ENCODE measurements at places on chromosomes 7 and 10. TPM values are rescaled to one million over a fixed set of nuclear protein-coding genes. Genes with fewer than 3 reads are reported as not detected.

ZNF438 gene
- 1.7 TPM for total RNA-seq

CCZ1B gene
- total RNA-seq: 55.2 TPM

HUS1 gene
- 32.0 TPM for total RNA-seq

CFAP58 gene
- 0.71 TPM for total RNA-seq

COL13A1 gene
- 4.5 TPM for total RNA-seq

GPR158 gene
- 0.86 TPM for total RNA-seq

ZNF488 gene
- total RNA-seq: 7.7 TPM

PRSS2 gene
- not detected for total RNA-seq

MYO3A gene
- total RNA-seq: 5.3 TPM

DNA sequence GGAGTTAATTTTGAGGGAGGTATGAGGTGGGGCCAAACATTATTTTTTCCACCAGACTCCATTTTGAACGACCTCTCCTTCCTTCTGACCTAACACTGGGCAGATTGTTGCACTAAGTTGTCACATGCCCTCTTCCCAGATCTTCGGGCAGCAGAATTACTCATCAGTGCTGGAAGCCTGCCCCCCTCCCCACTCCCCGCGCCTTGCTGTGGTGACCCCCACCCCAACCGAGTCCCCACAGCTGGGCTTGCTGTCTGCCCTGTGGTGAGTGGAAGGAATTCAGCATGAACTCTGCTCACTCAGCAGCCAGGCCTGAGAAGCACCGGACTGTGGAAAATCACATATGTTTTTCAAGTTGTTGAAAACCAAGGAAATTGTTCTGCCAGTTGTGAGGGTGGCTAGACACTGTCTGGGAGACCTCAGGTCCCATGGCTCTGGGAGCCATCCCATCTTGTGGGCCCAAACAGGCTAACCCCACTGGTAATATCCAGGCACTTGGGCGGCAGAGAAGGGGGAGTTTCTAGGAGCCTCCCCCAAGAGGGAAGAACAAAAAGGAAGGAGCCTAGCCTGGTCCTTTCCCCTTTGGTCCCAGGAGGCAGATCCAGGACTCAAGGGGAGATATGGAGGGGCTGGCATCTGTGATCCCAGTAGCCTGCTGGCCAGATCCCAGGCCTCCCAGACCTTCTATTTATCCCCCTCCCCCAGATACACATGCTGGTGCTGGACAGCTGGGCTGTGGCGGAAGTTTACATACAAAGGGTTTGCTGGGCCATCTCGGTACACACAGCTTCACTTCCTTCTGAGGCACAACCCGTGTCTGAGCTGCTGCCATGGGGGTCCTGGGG, 3.5 kb upstream of the AEBP1 start:
- no peak for DNase-seq

GRCh38 chr10:125442856-125443540, 240.0 kb downstream of the TEX36 start:
- DNase-seq: no peak

DNA sequence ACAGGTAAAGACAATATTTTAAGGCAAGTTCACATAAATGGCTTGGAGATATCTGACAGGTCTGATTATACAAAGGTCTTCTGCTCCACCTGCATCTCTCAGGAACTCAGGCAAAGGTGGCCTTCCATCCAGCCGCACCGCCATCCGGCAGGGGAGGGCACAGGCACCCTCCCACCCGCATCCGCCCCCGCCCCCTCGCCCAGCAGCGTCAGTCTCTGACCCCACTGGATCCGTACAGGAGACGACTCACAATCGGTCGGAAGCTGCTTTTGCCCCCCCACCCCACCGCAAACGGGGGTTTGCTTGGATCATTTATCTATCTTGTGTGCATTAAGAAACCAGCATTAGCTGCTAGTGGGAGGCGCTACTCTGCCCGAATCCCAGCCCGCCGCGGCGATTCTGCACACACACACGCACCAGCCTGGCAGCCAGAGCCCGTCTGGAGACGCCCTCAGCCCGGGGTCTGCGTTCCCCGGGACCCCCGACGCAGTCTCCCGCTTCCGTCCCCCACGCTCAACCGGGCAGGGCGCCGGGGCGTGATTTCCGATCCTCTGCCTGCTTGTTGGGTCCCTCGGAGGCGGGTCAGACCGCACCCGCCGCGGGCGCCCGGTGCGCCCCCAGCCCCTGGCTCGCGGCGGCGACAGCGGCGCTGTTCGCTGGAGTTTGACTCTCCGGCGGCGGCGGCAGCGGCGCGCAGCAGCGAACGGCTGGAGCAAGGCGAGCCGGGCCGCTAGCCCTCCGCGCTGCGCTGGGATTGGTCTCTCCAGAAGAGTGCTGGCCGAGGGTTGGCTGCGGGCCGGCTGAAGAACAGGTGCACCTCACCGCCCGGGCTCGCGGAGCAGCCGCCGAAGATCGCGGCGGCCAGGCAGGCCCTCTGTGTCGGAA, 820 bp upstream of the NRG3 start:
- no peak for DNase-seq

GRCh38 chr10:71297343-71297742, 21.7 kb upstream of the SLC29A3 start:
- DNase-seq: no peak

- DNase-seq: no peak
Observed at GRCh38 chr10:106648534-106649481, 515.7 kb downstream of the SORCS1 start.

DNA sequence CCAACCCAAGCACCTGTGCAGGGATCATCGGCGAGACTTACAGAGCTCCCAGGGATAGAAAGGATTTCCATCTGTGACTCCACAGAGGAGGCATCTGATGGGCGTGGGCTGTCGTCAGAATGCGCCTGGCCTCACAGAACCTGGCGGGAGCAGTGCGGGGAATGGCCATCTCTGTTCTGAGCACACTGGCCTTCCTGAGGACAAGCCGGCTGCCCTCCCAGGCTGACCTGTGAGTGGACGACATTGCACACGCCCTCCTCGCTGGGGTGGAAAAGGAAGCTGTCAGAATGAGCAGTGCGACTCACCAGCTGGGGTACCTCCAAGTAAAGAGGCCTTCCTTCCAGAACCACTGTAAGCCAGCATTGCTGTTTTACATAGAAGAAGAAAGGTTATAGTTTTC, 234.6 kb upstream of the PITRM1 start:
- no peak for DNase-seq

- DNase-seq: no peak
Observed at GRCh38 chr10:15211464-15211979, 43.0 kb upstream of the NMT2 start.

GRCh38 chr10:80464557-80465450, 10.7 kb downstream of the TSPAN14 start:
- no peak for DNase-seq

GRCh38 chr7:134318443-134318842, 1.7 kb upstream of the SLC35B4 start:
- no peak for DNase-seq

- no peak for DNase-seq
Observed at GRCh38 chr10:124568339-124568738, 106.7 kb downstream of the LHPP start.

- no peak for DNase-seq
Observed at GRCh38 chr10:61635471-61635870, 27.3 kb upstream of the CABCOCO1 start.

DNA sequence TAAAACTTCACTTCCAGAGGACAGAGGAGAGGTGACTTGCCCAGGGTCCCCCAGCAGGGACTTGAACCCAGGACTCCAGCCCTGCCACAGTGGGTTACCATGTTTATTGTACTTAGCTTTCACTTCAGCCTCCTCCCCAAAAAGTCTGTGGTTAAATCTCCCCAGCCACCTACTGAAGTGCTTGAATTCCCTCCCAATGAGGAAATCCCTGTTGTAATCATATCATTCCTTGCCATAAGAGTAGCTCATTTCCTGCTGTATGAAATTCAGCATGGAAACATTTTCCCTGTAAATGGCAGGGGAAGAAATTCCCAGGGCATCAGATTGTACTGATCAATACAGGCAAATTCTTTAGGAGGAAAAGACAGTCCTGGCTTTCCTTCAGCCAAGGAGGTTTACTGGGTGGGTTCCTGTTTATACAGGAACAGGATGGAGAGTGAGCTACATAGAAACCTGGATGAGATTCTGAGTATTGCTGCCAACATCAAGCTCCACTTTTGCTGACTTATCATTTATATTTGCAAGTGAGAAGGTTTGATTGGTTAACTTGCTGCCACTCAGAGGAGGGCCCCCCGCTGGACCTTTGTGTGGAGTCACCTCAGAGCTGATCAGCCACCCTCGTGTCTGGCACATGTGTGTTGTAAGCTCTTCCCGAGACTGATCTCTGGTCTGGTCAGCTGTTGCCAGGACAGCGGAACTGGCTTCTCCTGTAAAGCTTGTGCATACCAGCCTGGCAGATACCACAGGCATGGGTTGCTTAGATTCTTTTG, 16.4 kb upstream of the PDZD8 start:
- DNase-seq: no peak

DNA sequence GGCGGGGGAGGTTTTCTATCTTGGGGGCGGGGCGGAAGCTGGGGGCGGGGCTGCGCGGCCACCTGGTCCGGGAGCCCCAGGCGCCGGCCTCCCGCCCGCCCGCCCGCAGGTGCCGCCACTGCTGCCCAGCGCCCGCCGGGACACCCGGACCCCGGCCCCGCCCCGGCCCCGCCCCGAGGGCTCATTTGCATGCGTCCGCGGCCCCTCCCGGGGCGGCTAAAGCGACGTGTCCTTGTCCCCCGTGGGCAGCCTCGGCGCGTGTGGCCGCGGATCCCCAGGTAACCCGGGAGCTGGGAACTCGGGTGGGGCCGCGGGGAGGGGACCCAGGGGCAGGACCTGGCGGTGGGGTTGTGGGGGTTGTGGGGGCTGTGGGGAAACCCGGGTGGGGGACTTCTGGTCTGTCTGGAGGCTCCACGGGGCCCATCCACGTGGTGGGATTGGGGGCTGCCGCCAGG, at the start of gene BHLHA15:
Gene BHLHA15, plus strand, starts transcription at position 219 of the 455 bp plus-strand sequence. CDS start 871 bp downstream, outside the sequence.
- no peak for DNase-seq

DNA sequence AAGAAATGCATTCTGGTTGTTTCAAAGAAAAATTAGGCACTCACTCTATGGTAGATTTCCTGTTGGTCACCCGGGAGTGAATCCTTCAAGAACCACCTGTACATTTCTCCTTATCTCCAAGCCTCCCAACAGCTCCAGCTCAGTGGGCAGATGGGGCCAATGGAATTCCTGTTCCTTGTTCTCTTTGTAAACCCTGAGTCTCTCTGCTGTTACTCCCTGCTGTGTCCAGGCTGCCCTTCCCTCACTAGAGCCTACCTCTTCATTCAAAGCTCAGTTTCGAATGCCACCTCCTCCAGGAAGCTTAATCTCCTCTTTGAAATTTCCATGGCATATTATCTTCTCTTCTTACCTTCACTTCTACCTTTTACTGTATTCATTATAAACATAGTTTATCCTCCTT, 3.5 kb upstream of the BMPER start:
- DNase-seq: no peak

- DNase-seq: no peak
Observed at GRCh38 chr10:101529207-101529606, 58.9 kb downstream of the POLL start.

DNA sequence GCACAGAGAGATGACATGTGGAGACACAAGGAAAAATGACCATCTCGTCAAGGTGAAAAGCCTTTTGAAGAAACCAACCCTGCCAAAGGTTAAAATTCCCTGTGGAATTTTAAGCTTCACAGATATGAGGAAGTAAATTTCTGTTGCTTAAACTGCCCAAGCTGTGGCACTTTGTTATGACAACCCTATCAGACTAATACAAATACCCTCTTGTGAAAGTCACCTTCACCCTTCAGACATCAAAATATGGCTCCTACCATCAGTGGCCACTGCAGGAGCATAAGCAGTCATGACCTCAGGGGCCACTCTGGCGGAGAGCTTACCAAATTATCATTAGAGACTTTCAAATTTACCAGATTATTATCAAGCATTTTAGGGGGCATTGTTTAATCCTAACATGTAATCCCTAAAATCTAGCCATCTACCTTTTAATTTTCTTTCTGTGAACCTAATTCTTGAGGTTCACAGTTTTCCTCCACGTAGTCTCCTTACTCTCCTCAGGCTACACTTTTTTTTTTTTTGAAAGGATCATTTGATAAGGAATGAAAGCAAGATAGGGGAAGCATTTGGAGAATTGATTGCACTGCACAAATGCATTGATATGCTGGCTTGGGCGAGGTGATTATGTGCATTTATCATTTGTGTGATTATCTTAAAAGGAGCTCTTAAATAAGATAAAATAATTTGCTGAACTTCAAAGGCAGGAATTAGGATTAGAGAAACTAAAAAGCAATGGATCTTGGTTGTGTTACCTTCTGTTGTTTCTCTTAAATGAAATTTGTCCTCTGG, 90.3 kb downstream of the TMEM168 start:
- no peak for DNase-seq
